ENCODE measurements at places on chromosomes 4 and X. TPM values are rescaled to one million over a fixed set of nuclear protein-coding genes. Genes with fewer than 3 reads are reported as not detected.

The ETDB gene
- total RNA-seq = not detected

The MAGEB10 gene
- total RNA-seq = not detected

The TLL1 gene
- 0.37 TPM for total RNA-seq

- no peak overlapping the region for H3K27ac ChIP-seq
- DNase-seq = no peak
- H3K4me3 ChIP-seq = no peak overlapping the region
- no peaks in the 10 kb centered on the region for H3K4me1 ChIP-seq
- peaks cover 15% of the 10 kb centered on the region for H3K27me3 ChIP-seq
Observed at GRCh38 chrX:103733017-103733416, 22.3 kb downstream of the TMEM31 start.

DNA sequence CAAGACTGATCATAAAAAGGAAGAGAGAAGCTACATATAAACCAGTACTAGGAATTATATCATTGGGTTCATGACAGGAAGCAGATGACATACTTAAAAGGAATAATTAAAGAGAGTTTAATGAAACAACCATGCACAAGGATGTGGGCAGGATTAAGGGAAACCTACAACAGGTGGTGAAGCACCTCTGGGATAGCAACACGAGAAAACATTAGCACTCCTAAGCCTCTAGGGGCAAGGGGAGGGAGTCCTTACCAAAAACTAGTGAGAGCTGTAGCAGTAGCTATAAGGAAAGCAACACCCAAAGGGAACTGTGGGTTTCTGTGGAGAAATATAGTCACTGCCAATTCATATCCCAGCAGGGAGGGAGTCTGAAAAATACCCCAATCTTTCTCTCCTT is 7.2 kb upstream of the THOC2 start:
- no peak overlapping the region for H3K27ac ChIP-seq
- H3K36me3 ChIP-seq = no peaks in the 10 kb centered on the region
- H3K4me1 ChIP-seq = no peaks in the 10 kb centered on the region
- H3K27me3 ChIP-seq = no peaks in the 10 kb centered on the region
- H3K4me3 ChIP-seq = no peak overlapping the region

DNA sequence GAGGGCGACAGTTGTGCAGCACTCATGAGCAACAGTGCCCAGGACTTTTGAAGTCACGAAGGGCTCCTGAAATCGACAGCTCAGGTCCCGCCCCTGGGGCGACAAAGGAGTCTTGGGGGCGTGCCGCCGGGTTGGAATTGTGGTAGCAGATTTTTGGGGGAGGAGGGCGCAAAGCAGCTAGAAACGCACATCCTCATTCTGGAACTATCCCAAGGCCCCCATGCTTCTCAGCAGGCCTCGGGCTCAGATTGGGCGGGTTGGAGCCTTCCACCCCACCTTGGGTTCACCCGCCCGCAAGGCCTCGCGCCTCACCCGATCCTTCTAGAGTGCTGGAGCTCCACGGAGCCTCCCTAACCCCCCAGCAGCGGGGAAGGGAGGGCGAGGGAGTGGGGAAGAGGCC is 85.5 kb downstream of the HPRT1 start:
- no peak overlapping the region for H3K4me3 ChIP-seq
- no peaks in the 10 kb centered on the region for H3K36me3 ChIP-seq
- H3K4me1 ChIP-seq = peaks cover 4% of the 10 kb centered on the region

DNA sequence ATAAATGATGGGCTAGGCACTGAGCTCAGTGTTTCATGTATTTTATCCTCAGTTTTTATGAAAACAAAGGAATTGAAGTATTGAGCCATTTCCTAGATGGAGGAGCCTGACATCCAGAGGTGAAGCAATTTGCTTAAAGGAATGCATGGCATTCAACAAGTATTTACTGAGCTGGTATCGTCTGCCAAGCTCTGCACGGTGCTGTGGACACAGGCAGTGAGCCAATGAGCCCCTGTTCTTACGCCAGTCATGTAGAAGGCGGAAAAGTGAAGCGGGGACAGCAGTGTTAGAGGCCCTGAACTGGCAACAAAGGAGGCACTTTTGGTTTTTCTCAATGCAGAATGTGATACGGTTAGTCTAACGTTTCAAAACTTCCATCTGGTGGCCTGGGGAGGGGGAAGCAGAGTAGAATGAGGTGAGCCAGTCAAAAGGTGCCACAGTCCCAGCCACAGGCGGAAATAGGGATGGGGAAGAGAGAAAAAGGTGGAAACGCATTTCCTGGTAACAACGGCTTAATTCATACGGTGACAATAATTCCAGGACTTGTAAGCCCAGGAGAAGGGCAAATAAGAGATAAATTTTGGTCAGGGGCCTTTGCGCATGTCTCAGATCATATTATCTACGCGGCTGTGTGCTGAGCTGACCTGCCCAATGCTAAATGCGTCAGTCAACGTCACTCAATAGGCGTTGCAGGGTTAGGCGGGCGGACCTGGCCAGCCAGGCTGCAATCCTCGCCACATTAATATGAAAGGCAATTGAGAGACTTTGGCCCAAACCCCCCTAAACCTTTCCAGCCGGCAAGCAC is 133.9 kb downstream of the AFAP1 start:
- no peak overlapping the region for H3K27ac ChIP-seq
- peaks cover 7% of the 10 kb centered on the region for H3K4me1 ChIP-seq
- DNase-seq = no peak
- no peaks in the 10 kb centered on the region for H3K27me3 ChIP-seq
- H3K4me3 ChIP-seq = no peak overlapping the region
- no peaks in the 10 kb centered on the region for H3K36me3 ChIP-seq
